CD8-positive, alpha-beta T cell (primary cell): ENCODE measurements at places on chromosomes 11 and 22.

DNA sequence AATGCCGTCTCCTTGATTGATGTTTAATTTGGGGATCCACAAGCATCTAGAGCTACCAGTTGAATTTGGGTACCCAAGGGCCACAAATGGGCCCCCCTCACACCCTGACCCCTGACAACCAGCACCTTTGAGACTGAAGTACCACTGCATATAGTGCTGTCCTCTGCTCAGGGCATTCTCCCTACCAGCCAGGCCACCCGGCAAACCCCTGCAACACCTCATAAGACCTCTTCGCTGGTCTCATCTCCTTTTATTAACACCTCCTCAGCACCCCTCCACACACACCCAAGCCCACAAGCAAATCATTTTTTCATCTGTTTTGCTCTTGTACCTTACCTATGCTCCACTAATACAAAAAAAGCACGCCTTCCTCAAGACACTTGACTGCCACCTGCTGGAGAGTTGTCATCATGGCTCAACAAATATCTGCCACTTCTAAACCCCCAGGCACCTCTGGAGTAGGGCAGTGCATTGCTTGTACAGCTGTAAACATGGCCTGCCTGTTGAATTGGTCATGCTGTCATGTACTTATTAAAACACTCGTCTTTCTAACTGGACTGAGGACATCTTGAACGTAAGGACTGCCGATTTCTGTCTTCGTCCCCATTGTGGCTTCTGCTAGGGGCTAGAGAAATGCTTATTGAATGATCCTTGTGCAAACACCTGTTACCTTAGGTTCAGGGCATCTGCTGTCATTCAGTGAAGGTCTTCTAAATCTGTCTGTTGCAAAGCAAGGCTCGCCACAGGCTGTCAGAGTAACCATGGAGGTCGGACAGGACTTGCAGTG, 66.5 kb downstream of the BMAL1 start:
- peak; percentile 55 for DNase-seq

DNA sequence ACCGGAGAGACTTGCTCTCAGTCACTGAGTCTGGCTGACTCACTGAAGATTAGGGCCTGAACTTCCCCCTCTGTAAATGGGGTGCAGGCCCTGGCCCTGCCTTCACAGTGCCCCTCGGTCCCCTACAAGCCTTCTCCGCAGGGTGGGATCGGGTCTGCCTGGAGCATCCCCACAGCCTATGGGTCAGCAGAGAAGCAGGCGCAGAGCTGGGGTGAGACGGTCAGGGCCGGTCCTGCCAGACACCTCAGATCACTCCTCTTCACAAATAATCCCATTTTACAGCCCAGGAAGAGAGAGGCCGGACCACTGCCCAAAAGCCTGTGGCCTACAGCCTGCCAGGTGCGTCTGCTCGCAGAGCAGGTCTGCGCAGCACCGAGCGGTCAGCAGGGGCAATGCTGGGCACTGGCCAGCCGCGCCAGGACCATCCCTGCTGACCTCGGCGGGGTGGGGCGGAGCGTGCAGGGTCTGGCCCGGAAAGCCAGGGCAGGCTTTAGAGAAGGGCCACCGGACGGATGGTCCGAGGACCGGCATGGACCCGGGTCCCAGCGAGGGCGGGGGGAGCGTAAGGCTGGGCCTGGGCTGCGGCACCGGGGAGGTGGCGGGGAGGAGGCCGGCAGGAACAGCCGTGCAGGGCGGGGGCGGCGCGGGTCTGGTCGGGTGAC, 522 bp upstream of the SEPTIN5 start:
- no peak for DNase-seq

DNA sequence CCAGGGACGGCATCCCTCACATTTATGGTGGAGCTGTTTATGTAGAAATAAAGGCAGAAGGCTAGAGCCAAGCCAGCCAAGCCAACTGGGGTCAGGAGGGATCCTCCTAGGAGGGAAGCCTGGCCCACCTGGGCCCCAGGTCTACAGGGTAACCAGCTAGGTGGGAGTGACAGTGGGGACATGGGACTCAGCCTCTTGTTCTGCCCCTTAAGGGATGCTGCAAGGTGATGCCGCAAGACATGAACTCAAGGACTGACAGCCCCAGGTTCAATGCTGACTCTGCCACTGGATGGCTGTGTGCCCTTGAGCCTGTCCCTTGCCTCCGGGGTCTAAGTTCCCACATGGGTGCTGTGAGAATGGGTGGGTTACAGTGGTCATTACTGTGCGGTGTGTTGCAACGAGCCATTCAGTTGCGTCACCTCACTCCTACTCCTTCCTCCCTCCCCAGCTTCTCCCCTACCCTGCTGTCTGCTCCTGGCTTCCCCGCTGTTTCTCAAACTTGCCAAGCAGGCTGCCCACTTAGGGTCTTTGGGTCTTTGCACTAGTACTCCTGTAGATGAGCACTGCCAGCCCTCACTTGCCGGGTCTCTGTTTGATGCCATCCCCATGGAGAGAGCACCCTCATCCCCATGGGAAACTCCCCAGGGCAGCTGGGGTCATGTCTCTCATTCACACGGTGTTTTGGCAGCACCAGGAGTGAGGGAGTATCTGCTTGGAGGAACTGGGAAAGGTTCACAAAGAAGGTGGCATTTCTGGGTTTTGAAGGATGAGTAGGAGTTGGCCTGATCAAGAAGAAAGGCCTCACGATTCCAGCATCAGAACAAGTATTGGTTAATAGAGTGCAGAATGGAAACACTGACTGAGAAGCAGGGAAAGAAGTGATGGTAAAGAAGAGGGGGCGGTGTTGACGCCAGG, 43.0 kb upstream of the RTL6 start:
- DNase-seq: no peak

- DNase-seq: no peak
Measured at GRCh38 chr22:46449116-46449691, 88.2 kb downstream of the CELSR1 start.

DNA sequence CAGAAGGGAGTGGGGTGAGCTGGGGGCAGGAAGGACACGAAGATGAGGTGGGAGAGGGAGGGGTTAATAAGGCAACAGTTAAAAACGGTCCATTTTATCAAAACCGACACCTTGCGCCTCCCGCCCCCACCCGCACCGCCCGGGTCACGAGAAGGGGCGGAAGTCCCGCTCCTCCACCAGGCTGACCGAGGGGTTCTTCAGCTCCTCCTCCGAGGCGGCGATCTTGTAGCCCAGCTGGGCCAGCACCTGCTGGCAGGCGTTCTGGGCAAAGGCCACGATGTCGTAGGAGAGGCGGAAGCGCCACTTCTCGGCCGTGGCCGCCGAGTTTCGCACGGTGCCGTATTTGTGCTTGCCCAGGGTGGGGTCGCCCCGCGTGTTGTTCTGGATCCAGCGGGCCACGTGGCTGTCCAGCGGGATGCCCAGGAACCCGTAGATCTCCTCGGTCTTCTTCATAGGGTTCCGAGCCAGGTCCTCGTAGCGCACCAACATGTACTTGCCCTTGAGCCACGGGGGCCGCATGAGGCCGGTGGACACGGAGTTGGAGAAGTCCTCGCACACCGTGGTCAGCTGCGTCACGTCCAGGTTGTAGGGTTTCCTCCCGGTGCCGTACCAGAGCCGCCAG, 15.8 kb downstream of the CHST1 start:
- DNase-seq: no peak

- DNase-seq: no peak
Measured at GRCh38 chr22:37681001-37681424, 5.1 kb upstream of the NOL12 start.

DNA sequence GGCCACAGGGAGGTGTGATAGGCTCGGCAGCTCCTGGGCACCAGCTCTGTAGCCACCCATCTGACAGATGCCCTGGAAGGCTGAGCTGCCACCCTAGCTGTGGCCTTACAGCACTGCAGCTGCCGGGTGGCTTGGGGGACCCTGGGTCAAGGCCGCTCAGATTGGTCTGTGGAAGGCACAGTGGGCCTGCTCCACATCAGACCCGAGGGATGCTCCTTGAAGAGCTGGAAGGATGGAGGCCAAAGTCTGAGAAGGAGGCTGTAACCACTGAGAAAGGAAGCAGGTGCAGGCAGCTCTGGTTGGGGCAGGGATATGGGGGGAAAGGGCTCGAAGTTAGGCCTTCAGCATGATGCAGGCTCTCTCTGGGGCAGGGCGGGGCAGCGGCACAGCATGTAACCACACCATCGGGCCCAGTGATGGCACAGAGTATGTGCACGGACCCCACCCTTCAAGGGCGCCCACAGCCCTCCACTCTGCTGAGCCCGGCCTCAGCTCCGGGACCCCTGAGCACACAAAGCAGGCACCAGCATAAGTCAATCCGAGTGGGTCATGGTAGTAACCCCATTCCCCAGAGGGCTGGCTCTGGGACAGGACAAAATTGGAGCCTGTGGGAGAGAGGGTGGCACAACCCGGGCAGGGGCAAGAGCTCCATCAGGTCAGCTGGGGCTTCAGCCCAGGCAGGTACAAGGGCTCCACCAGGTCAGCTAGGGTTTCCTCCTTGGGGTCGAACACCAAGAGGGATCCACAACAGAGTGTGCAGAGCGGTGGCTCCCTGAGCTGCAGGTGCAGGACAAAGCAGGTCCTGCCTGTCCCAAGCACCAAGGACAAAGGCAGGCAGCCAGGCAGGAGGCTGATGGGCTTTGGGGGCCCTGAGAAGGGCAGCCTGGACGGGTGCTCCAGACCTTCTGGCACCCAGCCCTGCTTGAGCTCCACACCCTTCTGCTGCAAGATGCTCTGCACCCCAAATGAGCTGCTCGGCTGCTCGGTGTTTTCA, 1511.1 kb downstream of the BRD1 start:
- no peak for DNase-seq

DNA sequence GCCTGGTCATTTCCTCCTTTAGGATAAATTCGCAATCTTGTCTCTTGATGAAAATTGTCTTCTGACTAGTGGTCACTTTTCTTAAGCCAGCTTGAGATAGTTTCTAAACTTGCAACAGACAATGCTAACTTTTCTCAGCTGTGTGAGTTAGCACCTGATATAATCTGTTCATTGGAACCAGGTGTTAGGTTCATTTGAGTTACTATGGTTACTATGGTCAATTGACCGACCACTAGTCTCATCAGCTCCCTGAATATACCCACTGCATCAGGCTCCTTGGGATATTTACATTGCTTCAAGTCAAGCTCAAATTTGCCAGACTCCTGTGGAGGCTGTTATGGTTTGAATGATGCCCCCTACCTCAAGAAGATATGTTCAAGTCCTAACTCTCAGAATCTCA, 54.5 kb downstream of the SC5D start:
- DNase-seq: no peak

- no peak for DNase-seq
Measured at GRCh38 chr22:24112188-24112587, 69.1 kb upstream of the SUSD2 start.

DNA sequence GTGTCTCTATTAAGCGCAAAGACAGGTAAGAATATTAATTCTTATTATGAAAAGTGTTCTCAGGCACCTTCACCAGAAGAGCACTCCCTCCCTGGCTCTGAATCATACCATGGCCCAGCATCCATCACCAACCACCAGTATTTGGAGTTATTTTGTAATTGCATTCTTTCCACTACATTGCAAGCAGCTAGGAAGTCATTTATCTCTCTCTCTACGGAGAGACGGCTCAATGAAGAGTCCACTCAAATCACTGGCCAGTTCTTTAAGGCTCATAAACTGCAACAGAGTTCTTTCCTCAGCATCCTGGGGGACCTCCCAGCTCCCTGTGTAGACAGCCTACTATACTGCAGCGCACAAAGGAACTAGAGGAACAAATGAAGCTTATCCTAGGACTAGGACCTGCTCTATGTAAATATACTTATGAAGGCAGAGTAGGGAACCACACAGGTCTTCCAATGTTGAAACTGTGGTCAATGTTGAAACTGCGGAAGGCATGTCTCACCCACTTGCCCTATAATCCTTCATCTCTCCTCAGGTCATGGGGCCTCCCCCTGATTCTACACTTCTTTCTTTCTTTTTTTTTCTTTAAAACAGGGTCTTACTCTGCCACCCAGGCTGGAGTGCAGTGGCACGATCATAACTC, 63.4 kb downstream of the AAMDC start:
- DNase-seq: no peak

GRCh38 chr11:37841016-37841415, 1243.0 kb upstream of the RAG2 start:
- DNase-seq: no peak

GRCh38 chr11:97354026-97354425, 964.2 kb downstream of the JRKL start:
- DNase-seq: no peak

- no peak for DNase-seq
Measured at GRCh38 chr11:131504199-131504949, 134.0 kb downstream of the NTM start.

GRCh38 chr11:42239188-42239587, 779.7 kb upstream of the LRRC4C start:
- DNase-seq: no peak

GRCh38 chr22:31556627-31557203, 60.4 kb downstream of the SFI1 start:
- DNase-seq: no peak

GRCh38 chr11:69049490-69049867, 747 bp downstream of the TPCN2 start:
- DNase-seq: no peak

DNA sequence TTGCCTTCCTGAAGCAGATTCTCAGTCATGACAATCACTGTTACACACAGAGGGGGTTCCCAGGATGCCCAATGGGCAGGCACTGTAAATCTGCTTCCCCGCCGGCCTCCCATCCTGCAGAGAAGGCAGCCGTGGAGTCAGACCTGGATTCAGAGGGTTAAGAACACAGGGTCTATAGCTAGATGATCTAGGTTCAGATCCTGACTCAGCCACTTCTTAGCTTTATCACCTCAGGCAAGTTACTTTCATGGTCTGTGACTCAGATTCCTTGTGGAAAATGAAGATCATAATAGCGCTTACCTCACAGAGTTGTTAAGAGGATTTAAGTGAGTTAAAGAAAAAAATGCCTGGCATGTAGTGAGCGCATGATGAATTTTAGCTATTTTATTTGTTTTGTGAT, 95.9 kb downstream of the TIMP3 start:
- no peak for DNase-seq

GRCh38 chr11:66471142-66471541, 4.4 kb downstream of the PELI3 start:
- DNase-seq: no peak

DNA sequence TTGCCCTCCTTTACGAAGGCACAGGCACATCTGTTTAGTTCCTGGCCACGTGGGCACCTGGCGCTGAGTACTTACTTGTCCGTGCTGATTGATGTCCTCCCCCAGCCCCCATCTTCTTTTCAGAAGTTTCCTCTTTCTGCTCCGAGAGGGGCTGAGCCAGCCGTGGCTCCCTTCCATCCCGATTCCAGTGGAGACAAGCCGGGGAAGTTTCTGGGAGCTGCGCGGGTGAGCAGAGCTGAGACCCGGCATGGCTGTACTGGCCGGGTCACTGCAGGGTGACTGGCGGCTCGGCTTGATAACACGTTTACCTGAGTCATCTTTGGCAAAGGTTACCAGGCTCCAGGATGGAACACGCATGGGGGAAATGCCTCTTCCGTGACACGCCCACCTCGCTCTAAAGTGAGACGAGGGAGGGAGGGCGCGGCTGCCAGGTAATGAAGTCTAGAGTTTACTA, 45.4 kb upstream of the ATXN10 start:
- no peak for DNase-seq
